ENCODE measurements at places on chromosomes 5 and 9.

DNA sequence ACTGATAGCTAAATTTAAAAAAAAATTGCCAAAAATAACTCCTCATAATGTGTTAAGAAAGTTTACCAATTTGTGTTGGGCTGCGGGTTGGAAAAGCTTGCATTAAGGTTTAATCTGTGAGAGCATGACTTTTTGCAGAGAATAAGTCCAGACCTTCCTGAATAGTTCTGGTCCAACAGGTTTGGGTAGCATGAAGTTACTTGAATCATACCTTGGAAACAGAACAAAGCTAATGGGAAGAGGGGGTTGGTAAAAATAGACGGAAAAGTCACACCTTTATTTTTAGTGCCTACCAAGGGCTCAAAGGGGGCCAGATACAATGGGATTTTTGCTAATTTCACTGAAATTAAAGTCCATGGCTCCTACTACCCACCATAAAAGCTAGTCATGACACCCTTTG is 17.1 kb upstream of the MATR3 start:
- peaks cover 75% of the 10 kb centered on the region for H3K36me3 ChIP-seq
- H3K4me3 ChIP-seq: peak overlapping the region; percentile 98
- peaks cover 68% of the 10 kb centered on the region for H3K4me1 ChIP-seq
- no peaks in the 10 kb centered on the region for H3K27me3 ChIP-seq

DNA sequence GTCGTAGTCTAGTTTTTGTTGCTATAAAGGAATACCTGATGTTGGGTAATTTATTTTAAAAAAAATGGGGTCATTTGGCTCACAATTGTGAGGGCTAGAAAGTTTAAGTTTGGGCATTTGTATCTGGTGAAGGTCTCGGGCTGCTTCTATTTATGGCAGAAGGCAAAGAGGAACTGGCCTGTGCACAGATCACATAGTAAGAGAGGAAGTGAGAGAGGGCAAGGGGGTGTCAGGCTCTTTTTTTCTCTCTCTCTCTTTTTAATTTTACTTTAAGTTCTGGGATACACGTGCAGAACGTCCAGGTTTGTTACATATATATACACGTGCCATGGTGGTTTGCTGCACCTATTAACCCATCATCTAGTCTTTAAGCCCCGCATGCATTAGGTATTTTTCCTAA is 453.3 kb downstream of the DIRAS2 start:
- H3K27ac ChIP-seq: no peak overlapping the region
- H3K27me3 ChIP-seq: peaks cover 19% of the 10 kb centered on the region
- no peak for DNase-seq

- no peak overlapping the region for H3K4me3 ChIP-seq
- peaks cover 19% of the 10 kb centered on the region for H3K4me1 ChIP-seq
- no peak for DNase-seq
These were observed 17.9 kb downstream of the MRNIP start for GRCh38 chr5:179840766-179841165.

DNA sequence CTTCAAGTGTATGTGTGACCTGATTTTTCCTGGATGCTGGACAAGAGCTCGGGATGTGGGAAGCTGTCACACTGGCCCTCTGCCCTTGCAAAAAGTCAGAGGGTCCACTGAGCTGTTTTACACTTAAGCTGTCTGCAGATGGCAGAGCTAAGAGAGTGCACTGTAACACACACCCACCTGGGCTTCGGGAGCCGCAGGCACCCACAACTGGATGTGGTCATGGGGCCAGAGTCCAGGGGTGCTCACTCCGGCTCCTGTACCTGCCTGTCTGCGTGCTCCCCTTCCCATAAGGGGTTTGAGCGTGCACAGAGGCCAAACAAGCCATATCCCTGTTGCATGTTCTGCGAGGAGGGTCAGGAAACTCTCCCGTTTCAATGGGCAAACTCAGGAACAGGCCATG is 82.5 kb downstream of the LRRC70 start:
- H3K4me1 ChIP-seq: no peaks in the 10 kb centered on the region
- no peaks in the 10 kb centered on the region for H3K27me3 ChIP-seq
- no peak overlapping the region for H3K4me3 ChIP-seq
- H3K36me3 ChIP-seq: no peaks in the 10 kb centered on the region
- H3K27ac ChIP-seq: no peak overlapping the region

- H3K36me3 ChIP-seq: no peaks in the 10 kb centered on the region
- no peak overlapping the region for H3K27ac ChIP-seq
- no peaks in the 10 kb centered on the region for H3K4me1 ChIP-seq
- DNase-seq: no peak
These were observed 456.8 kb downstream of the EBF1 start for GRCh38 chr5:158642879-158643278.

DNA sequence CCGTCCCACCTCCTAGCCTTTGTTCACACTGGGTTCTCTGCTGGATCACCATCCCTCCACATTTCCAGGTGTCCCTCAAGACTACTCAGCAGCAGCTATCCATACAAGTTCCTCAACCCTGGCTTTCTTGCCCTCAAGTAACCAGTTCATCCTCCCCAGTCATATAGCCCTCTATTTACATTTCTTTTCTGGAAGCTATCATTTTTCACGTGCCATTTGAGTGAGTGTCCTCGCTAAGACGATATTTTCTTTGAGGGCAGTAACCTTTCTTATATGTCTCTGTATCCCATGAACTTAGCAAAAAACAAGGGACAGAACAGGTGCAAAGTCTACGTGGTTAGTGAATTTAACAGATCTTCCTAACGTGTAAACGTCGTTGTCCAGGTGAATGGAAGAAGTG is 29.6 kb upstream of the KCNMB1 start:
- H3K36me3 ChIP-seq: no peaks in the 10 kb centered on the region
- H3K4me1 ChIP-seq: peaks cover 24% of the 10 kb centered on the region
- DNase-seq: no peak
- H3K27ac ChIP-seq: no peak overlapping the region

DNA sequence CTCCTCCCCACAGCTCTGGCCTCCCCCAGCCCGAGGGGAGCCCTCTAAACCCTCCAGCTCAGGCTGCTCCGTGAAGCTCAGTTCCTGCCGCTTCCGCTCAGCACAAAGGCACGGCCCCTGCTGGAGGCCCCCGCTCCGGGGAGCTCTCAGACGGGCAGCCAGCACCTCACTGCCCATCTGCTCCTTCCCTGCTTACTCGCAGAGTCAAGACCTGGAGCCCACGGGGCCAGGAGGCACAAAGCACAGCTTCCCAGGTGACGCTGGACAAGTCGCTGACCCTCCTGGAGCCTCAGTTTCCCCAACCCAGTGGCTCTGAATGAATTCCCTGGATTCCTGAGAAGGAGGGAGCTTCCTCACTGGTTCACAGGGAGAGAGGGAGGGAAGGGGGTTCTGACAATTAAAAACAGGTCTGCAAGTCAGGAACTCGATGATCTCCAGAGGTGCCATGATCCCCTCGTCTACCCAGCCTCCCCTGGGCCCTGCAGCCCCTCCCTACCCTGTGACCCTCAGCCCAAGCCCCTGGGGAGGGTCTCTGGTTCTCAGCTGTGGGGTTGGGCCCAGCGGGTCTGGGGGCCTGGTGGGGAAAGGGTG is 36.2 kb downstream of the VAV2 start:
- peaks cover 24% of the 10 kb centered on the region for H3K4me1 ChIP-seq
- DNase-seq: peak; percentile 47
- H3K36me3 ChIP-seq: no peaks in the 10 kb centered on the region
- no peak overlapping the region for H3K4me3 ChIP-seq
- no peaks in the 10 kb centered on the region for H3K27me3 ChIP-seq
- peak overlapping the region; percentile 76 for H3K27ac ChIP-seq

DNA sequence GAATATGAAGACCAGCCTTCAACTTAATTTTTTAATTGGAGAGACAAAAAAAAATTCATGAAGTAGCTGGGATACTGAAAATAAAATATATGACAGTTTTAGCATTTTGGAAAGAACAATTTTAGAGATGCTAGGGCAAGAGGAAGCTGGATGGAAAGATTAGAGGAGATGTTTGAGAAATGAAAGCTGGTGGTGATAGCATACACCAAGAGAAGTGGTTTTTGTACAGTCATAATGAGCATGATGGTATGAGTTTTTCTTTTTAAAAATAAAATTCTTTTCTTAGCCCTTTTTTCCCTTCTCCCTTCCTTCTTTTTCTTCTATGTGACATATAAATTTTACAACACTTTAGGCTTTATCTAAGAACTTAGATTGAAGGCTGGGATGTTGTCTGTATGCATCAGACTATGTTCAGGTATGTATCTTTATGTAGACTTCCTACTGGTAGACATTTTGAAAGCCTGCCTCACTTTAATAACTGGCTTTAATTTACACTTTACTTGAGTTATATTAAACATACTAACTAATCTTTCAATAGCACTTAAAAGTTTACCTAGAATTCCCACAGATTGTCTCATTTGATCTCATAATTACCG is 522.5 kb downstream of the TLE4 start:
- DNase-seq: no peak
- peak overlapping the region; percentile 23 for H3K27ac ChIP-seq
- H3K27me3 ChIP-seq: peaks cover 2% of the 10 kb centered on the region
- no peak overlapping the region for H3K4me3 ChIP-seq
- peaks cover 11% of the 10 kb centered on the region for H3K4me1 ChIP-seq

- H3K4me3 ChIP-seq: no peak overlapping the region
- H3K4me1 ChIP-seq: peaks cover 44% of the 10 kb centered on the region
- H3K27ac ChIP-seq: no peak overlapping the region
- H3K36me3 ChIP-seq: peaks cover 41% of the 10 kb centered on the region
- H3K27me3 ChIP-seq: no peaks in the 10 kb centered on the region
These were observed 2.9 kb downstream of the JAK2 start for GRCh38 chr9:4987961-4988421.

DNA sequence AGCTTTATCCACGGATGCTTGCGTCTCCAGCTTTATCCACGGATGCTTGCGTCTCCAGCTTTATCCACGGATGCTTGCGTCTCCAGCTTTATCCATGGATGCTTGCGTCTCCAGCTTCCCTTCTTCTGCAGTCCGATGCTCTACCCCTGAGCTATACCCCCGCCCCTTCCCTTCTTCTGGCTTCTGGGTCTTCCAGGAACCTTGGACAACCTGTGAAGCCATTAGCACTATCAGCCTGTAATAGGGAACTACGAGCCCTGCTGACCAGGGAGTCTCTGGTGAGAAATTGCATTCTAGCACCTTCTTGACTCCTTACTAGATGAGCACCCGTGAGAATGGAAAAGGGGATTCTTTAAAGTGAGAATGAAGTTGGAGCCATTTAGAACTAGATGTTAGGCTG is 39.1 kb upstream of the SH3PXD2B start:
- H3K4me1 ChIP-seq: no peaks in the 10 kb centered on the region
- DNase-seq: no peak
- H3K36me3 ChIP-seq: no peaks in the 10 kb centered on the region

DNA sequence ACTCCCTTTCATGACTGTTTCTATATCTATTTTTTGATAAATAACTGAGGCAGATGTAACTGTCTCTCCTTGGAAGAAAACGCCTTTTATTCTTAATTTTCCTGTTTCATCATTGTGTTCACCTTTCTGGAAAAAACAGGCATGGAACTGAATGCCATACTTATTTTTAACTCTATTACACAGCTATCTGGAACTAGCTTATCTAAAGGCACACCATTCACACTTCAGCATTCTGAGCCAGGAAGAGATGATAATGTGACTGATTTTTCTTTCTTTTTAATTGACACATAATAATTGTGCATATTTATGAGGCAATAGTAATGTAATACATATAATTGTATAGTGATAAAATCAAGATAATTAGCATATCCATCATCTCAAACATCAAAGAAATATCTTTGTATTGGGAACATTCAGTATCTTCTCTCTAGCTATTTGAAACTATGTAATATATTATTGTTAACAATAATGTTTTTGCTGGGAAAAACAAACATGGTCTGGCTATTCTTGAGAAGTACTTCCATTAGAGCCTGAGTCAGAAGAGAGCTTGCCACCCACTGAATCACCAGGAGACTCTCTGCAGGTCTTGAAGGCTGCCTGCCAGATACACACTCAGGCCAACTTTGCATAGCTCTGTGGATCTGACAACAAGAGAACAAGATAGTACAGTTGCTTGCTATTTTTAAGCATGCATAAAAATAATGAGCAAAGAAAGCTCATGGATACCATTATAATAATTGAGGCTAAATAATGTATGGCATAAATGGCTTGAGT is 501.0 kb upstream of the EDIL3 start:
- DNase-seq: no peak
- no peak overlapping the region for H3K4me3 ChIP-seq

DNA sequence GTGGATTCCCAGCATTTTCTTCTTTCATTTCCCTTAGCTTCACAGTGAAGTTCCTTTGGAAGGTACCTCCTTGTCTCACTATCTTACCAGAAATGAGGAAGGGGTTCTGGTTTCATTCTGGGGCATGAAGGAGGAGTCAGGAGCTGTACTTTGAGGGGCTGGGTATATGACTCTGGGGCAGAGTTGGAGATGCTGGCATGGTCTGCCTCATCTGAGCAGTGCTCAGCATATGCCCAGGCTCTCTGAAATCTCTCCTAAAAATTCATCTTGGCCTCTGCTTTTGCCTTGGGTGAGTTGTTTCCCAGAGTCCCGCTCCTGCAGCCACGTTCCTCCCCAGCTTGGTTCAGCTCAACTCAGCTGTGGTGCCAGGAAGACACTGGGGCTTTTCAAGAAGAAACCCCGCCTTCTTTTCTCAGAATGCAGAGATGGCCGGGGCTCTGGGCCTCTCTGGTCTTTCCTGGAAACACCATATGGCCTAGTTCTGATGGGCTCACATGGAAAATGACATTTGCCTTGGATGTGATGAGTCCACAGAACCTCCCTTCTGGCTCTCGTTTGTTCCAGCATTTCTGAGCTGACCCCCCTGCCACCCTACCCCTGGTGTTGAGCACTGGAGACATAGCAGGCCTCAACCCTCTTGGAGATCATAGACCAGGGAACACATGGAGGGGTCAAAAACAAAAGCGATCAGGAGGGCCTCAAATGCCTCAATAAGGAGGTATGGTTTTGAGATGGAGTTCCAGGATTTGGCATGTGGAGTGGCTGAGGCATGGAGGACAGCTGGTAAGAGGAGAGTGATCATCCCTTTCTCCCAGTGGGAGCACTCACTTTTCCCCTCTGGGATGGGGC is 12.0 kb upstream of the TGFBR1 start:
- peaks cover 43% of the 10 kb centered on the region for H3K4me1 ChIP-seq
- peak overlapping the region; percentile 53 for H3K4me3 ChIP-seq
- H3K27me3 ChIP-seq: no peaks in the 10 kb centered on the region
- peak; percentile 58 for DNase-seq
- H3K27ac ChIP-seq: peak overlapping the region; percentile 89

DNA sequence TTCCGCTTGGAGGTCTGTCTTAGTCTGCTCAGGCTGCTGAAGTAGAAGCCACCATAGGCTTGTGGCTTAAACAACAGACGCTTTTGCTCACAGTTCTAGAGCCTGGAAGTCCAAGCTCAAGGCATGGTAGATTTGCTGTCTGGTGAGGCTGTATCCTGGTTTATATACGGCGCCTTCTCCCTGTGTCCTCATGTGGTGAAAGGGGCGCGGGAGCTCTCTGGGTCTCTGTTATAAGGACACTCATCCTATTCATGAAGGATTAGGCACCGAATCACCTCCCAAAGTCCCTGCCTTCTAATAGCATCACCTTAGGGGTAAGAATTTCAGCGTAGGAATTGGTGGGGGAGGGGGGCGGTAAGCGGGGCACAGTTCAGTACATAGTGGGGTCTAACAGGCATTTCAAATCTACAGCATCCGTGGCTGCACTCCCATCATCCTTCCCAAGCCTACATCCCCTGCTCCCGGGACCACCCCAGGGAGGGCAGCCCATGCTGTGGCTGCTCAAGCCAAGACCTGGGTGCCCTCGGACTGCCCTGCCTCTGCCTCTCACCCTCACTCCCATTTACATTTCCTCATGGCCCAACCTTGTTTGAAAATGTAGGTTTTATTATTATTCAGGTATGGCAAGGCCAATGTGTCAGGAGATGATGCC is 15.1 kb upstream of the LPCAT1 start:
- no peak overlapping the region for H3K4me3 ChIP-seq
- peaks cover 23% of the 10 kb centered on the region for H3K4me1 ChIP-seq
- H3K27ac ChIP-seq: peak overlapping the region; percentile 66
- DNase-seq: peak; percentile 13
- H3K27me3 ChIP-seq: no peaks in the 10 kb centered on the region
